Activated naive CD8-positive, alpha-beta T cell treated with anti-CD3 and anti-CD28 coated beads, Interleukin-2, amount 10 ng/mL, durations not matched to agents 7 days and 5 days (primary cell): ENCODE measurements at places on chromosomes 11 and 22. TPM values are rescaled to one million over a fixed set of nuclear protein-coding genes. Genes with fewer than 3 reads are reported as not detected.

DNA sequence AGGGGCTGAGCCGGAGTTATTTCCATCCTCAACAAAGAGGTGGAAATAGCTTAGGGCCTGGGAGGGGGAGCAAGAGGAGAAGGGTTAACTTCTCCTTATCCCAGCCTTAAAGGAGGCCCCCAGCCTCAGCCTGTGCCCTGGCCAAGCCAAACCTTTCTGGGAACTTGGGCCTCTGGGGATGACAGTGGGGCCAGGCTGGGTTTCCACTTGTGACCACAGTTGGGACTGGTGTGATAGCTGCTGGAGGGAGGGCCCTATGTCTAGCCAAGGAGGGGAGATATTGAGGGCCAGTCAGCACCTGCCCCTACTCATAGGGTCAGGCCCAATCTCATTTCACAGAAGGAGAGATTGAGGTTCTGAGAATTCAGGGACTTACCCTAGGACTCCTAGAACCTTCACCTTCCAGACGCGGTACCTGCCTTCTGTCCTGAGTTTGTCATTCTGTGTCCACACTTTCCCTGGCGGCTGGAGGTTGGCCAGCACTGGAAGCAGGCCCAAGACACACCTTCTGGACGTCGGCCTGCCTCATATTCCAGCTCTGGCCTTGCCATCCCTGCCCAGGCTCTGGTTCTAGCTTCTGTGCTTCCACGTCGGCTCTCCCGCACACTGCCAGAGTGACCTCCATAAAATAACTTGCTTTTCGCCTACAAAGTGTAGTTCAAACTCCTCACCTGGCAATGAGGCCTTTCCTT, 3.1 kb downstream of the RELT start:
- no peak for DNase-seq

GRCh38 chr11:126039485-126040271, 23.0 kb downstream of the CDON start:
- DNase-seq = no peak

DNA sequence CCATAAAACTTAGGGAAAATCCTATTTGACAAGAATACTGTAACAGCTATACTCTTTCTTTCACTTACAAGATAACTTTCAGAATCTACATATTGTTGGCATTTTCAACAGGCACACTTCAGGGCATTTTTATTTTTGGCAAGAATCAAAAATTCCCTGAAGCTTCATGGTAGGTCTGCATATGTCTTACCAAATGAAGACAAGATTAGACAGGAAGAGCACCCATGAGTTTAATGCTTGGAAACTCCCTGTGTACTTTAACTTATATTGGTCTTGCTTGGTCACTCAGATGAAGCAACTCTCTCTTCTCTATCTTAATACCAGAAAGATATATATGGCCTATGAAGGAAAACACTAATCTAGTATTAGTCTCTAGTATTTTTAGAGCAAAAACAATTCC, 137.7 kb downstream of the ATG16L2 start:
- DNase-seq = no peak

- DNase-seq = no peak
Observed at GRCh38 chr11:74634537-74634936, 42.2 kb downstream of the POLD3 start.

DNA sequence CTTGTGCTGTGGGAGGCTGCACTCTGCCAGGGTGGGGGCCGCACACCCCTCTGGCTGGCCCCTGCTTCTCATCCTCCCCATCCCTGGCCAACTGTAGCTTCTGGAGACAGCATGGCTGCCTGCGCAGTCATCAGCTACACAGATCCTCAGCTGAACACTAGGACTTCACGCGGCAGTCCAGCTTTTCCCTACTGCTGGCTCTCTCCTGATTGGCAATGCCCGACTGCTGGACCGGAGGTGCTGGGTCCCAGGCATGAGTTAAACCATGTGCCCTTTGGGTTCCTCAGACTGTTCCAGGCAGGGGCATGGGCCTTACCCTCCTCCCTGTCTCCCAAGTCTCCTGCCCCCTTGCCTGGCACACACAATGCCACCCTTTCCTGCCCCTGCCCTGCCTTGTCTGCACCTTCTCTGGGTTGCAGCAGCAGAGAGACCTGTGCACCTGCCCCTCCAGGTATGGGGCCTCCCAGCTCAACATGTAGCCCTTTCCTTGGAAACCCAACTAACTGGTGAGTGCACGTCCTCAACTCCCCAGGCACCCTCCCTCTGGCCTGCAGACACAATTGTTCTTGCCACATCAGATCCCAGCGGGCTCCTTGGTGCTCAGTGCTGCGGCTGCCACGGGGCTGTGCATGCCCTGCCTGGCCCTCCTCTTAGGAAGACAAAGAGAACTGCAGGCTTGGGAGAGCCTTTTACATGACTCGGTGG, 1039.2 kb downstream of the TBC1D22A start:
- no peak for DNase-seq

- DNase-seq = no peak
Observed at GRCh38 chr11:116948391-116948790, 111.0 kb upstream of the APOA1 start.

GRCh38 chr22:22882033-22882717, 5.4 kb upstream of the IGLL5 start:
- DNase-seq = no peak

DNA sequence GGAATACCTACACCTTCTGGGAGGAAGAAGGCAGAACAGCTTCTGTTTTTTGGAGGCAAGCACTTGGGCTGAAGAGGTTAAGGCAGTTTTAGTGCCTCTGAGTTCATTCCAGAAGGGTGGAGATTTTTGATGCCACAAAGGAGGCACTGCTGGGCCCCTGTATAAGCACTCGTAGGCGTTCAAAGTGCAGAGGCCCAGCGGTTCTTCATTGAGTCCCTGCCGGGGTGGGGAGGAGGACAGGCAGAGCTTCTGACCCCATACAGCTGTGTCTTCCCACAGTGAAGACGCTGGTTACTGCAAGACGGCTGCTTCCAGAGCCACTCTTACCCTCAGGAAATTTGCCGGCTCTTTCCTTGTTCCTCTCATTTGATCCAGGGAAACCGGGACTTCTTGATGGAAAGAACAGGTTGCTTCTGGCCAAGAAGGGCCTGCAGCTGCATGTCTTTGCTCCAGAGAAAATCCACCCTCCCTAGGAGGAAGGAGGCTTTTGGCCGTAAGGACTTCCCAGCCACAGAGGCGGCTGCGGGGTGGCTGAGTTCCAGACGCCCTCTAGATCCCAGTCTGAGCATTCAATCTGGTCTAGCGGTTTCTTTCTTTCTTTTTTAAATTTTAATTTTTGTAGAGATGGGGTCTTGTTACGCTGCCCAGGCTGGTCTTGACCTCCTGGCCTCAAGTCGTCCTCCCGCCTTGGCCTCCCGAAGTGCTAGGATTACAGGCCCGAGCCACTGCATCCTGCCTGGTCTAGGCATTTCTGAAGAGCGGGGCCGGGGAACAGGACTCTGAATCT, 9.4 kb downstream of the ADAMTS15 start:
- DNase-seq = no peak

DNA sequence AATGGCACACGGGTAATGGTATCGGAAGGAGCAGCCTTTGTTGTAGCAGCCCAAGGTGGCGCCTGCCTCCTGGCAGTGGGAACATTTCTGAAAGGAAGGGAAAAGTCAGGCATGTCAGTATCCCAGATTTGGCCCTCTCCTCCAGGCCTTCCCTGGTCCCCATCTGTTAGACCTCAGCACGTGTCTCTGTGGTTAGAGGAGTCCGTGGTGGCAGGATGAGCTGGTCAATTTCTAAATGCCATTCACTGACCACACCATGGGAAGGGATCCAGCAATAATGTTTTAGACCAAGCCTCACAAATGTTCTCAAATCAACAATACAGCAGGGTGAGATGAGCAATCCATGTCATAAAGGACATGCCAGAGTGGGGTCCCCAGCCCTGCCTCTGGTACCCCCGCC, 49.0 kb upstream of the CYP2D6 start:
- DNase-seq = no peak

DNA sequence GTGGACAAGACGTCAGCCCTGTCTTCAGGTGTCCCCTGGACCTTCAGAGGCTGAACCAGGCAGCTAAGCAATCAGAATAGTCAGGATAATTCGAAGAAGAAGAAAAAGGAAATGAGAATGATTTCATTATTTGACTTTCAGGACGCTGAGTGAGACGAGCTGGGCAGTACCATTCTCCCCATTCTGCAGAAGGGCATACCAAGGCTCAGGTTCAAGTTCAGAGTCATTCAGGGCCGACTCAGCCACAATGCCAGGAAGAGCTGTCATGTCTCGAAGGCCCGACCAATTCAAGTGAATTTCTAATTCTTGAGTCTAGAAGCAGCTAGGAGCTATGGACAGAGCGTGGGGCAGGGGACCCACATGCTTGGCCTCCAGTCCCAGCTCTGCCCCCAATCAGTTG, 33.8 kb upstream of the CD82 start:
- no peak for DNase-seq

GRCh38 chr22:44627521-44628139, 74.4 kb upstream of the PRR5 start:
- DNase-seq = no peak

DNA sequence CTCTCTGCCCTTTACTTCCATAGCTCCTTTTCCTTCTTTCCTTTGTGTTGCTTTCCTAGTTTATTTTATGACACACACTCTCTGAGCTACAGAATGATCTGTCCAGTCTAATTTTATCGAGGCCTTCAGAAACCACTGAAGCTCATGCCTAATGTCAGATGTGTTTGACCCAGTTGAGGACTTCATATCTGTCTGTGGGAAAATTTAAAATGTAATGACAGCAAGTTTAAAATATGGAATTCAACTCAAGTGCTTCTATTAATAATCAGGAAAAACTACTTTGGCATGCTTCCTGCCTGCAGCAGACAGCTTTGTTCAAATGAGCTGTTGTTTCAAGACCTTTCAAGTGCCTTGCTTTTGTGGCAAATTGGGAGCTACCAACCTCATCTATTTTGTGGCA, 261.8 kb upstream of the MTNR1B start:
- DNase-seq = no peak

GRCh38 chr11:44955015-44955738, 4.5 kb upstream of the TP53I11 start:
- no peak for DNase-seq

- peak; percentile 88 for DNase-seq
Observed at GRCh38 chr11:1262172-1263006, 39.5 kb downstream of the MUC5B start.

GRCh38 chr22:46801826-46802607, 39.6 kb downstream of the TBC1D22A start:
- no peak for DNase-seq

DNA sequence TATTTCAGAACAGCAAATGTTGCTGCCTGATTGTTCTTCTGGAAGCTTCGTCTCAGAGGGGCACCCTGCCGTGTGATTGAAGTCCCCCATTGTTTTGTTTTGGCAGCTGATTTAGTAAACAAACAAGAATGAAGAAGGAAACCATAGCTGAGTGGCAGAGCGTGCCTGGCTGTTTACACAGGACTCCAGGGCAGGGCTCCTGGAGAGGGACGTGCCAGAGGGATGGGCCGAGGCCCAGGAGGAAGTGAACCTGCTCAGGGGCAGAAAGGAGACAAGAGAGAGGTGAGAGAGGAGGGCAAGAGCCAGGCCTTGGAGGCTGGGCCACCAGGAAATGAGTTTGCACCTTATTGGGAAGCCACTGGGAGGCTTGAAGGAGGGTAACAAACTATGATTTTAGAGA, 85.5 kb upstream of the B3GAT1 start:
- DNase-seq = peak; percentile 6

DNA sequence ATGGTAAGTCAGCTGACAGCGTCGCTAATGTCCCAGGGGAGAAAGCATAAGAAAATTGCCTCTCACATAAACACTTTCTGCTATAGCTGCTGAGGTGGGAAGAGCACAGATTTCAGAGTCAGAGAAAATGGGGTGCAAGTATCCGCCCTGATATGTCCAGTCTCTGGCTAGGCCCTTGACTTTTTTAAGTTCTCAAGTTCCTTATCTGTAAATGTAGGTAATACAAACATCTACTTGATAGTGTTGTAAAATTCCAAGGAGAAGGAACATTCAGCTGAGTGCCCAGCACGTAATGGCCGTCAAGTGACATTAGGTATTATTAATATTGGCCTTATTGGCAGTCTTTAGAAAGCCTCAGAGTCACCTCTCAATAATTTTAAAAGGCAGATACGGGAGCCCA, 143.6 kb downstream of the NTM start:
- DNase-seq = no peak

DNA sequence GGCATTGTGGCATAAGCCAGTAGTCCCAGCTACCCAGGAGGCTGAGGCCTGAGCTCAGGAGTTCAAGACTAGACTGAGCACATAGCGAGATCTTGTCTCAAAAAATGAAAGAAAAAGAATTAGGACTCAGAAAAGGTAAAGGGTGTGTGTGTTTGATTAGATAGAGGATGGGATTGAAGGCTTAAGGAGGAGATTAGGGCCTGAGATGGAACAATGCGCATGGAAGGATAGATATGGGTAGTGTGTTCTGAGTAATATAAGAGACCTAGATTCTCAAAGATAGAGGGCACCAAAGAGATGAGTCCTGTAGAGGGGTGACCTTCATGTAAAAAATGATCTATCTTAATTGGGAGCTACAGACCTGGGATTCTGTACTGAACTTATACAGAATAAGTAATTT, 17.3 kb upstream of the RAB30 start:
- DNase-seq = no peak

DNA sequence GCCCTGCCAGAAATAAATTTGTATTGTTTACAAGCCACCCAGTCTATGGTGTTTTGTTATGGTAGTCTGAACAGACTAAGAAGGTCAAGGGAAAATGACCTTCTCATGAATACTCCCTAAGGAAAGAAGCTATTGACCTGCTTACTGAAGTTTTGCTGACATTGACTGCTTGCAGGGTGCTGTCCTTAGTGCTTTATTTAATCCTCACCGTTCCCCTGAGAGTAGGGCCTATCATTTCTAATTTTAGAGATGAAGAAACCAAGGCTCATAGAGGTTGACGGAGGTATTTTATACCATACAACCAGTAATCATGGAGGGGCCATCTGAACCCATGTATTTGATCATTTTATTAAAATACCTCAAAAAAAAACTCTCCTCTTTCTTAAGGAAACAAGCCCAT, 66.7 kb upstream of the INCENP start:
- no peak for DNase-seq

DNA sequence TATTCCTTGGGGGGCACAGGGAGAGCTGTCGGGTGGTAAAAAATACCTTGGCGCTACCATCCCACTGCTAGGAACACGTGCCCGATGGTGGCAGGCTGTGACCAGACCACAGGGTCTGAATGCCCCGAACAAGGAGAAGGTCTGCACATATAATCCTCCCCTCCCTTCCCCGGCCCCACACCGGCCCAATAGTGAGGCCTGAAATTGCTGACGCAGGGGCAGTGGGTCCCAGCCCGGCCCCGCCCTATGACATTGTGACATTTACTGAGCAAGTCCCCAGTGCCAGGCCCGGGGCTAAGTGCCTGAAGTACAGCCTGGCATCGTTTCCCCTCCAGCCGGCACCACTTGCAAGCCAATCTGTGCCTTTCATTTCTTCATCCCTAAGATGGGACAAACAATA, 19.5 kb downstream of the MN1 start:
- DNase-seq = no peak

Gene MEI1
- total RNA-seq = 52.1 TPM

Gene NNMT
- not detected for total RNA-seq

Gene RGL4
- 25.8 TPM for total RNA-seq

Gene CHST1
- total RNA-seq = not detected

Gene TTC36
- 0.68 TPM for total RNA-seq

Gene FAM227A
- total RNA-seq = 0.36 TPM

Gene MPPED1
- not detected for total RNA-seq

Gene ANO1
- total RNA-seq = not detected
